ENCODE measurements at places on chromosomes 7 and 10.

DNA sequence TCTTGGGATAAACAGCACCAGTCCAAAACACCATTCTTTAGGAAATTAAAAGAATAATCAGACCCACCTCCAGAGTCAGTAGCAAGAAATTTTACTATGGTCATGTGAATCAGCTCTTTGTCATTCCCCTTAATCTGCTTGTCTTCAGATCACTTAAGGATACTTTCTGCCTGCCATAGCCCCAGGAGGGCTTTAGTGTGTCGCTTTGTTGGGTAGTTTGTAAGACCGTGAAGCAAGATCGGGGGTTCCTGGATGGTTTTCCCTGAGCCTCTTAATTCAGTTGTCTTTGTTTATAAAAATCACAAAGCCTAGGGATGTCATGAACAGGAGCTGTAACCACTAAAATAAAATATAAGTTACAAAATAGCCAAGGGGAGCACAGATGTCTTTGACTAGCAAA, 223.6 kb downstream of the RELN start:
- DNase-seq, result no peak
- no peak overlapping the region for H3K27ac ChIP-seq
- no peak overlapping the region for H3K4me3 ChIP-seq
- H3K4me1 ChIP-seq, result no peaks in the 10 kb centered on the region

- H3K27ac ChIP-seq, result no peak overlapping the region
- no peaks in the 10 kb centered on the region for H3K27me3 ChIP-seq
- peaks cover 15% of the 10 kb centered on the region for H3K4me1 ChIP-seq
- DNase-seq, result no peak
Observed at GRCh38 chr10:103657061-103657591, 163.6 kb downstream of the NEURL1 start.

DNA sequence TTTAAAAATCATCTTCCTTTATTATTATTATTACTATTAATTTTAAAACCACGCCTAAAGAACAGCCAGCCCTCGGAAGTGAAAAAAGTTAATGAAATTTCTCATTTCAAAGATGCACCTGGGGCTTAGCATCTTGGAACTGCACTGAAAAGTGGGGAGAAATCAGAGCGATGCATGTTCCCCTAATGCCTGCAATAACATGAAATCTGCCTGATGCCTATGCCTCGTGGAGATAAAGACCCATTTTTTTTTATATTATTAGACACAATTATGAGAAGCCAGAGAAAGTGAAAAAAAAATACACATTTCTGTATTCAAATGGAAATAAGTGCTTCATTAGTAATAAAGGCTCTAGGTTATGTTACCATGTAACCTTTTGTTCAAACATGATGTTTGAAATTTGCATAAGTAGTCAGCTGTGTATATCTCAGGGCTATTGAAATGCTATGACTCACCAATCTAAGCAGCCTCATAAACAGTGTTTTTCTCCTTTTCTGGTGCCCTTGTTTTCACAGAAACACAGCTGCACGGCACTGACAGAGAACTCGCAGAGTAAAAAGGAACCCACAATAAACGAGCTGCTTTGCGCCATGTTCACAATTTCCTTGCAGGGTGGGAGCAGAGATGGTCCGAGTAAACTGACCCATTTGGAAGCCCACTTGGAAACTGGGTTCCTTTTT, 175.8 kb upstream of the PRKCQ start:
- peaks cover 48% of the 10 kb centered on the region for H3K27me3 ChIP-seq
- no peaks in the 10 kb centered on the region for H3K4me1 ChIP-seq
- H3K36me3 ChIP-seq, result no peaks in the 10 kb centered on the region
- H3K4me3 ChIP-seq, result no peak overlapping the region
- H3K27ac ChIP-seq, result no peak overlapping the region

- H3K27ac ChIP-seq, result no peak overlapping the region
- H3K36me3 ChIP-seq, result no peaks in the 10 kb centered on the region
- peaks cover 9% of the 10 kb centered on the region for H3K27me3 ChIP-seq
- peaks cover 7% of the 10 kb centered on the region for H3K4me1 ChIP-seq
- H3K4me3 ChIP-seq, result no peak overlapping the region
Observed at GRCh38 chr10:24483701-24484100, 240.0 kb downstream of the ARHGAP21 start.

DNA sequence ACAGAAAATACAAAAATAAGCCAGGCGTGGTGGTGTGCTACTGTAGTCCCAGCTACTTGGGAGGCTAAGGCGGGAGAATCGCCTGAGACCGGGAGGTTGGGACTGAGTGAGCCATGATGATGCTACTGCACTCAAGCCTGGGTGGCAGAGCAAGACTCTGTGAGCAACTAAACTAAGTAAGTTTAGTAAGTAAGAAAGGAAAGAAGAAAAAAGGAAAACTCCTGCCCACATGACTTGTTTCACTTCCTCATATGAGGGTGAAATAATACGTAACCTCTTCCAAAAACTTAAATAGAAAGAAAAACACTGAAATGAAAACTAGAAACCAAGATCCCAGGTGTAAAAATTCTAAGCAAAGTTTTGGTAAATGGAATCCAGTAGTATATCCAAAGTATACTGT, 79.6 kb downstream of the LARP4B start:
- no peak overlapping the region for H3K4me3 ChIP-seq
- no peak for DNase-seq
- peaks cover 99% of the 10 kb centered on the region for H3K36me3 ChIP-seq
- H3K27me3 ChIP-seq, result no peaks in the 10 kb centered on the region
- peaks cover 54% of the 10 kb centered on the region for H3K4me1 ChIP-seq

- H3K4me1 ChIP-seq, result peaks cover 20% of the 10 kb centered on the region
- H3K27me3 ChIP-seq, result no peaks in the 10 kb centered on the region
- DNase-seq, result no peak
- H3K36me3 ChIP-seq, result peaks cover 98% of the 10 kb centered on the region
Observed at GRCh38 chr7:99398891-99399445, 9.4 kb downstream of the PDAP1 start.

GRCh38 chr7:18768256-18768655, 272.7 kb downstream of the HDAC9 start:
- H3K36me3 ChIP-seq, result no peaks in the 10 kb centered on the region
- H3K4me3 ChIP-seq, result no peak overlapping the region

GRCh38 chr7:106010866-106011265, 47.8 kb downstream of the CDHR3 start:
- no peaks in the 10 kb centered on the region for H3K27me3 ChIP-seq
- H3K27ac ChIP-seq, result no peak overlapping the region
- H3K4me1 ChIP-seq, result peaks cover 41% of the 10 kb centered on the region
- H3K4me3 ChIP-seq, result no peak overlapping the region
- DNase-seq, result no peak

- H3K27ac ChIP-seq, result no peak overlapping the region
- DNase-seq, result no peak
- peaks cover 38% of the 10 kb centered on the region for H3K36me3 ChIP-seq
- no peak overlapping the region for H3K4me3 ChIP-seq
- H3K27me3 ChIP-seq, result no peaks in the 10 kb centered on the region
Observed at GRCh38 chr7:87341441-87341840, 4.0 kb upstream of the CROT start.

- H3K4me1 ChIP-seq, result peaks cover 47% of the 10 kb centered on the region
- peaks cover 24% of the 10 kb centered on the region for H3K36me3 ChIP-seq
- H3K4me3 ChIP-seq, result no peak overlapping the region
- H3K27ac ChIP-seq, result no peak overlapping the region
- no peaks in the 10 kb centered on the region for H3K27me3 ChIP-seq
Observed at GRCh38 chr7:43890468-43890867, 15.9 kb downstream of the URGCP start.

GRCh38 chr7:43735802-43736603, 6.7 kb upstream of the COA1 start:
- H3K27me3 ChIP-seq, result no peaks in the 10 kb centered on the region
- no peak overlapping the region for H3K4me3 ChIP-seq
- no peaks in the 10 kb centered on the region for H3K36me3 ChIP-seq
- DNase-seq, result no peak

DNA sequence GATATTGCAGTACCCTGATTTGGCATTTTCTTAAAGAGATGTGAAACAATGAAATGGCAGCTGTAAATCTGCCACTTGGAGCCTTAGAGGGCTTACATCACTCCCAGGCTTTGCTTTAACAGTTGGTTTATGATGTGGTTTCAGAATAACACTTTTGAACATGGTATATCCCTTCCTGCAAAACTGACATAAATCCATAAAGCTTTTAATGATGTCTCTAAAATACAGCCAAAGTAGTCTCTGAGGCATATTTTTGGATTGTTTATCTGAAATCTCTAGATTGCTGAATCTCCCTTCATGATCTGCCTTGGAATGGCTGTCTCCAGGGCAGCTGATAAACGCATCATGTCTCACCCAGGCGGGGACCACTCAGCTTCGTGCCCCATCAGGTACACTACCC, 377.8 kb upstream of the C7orf33 start:
- H3K36me3 ChIP-seq, result no peaks in the 10 kb centered on the region
- H3K4me1 ChIP-seq, result no peaks in the 10 kb centered on the region

DNA sequence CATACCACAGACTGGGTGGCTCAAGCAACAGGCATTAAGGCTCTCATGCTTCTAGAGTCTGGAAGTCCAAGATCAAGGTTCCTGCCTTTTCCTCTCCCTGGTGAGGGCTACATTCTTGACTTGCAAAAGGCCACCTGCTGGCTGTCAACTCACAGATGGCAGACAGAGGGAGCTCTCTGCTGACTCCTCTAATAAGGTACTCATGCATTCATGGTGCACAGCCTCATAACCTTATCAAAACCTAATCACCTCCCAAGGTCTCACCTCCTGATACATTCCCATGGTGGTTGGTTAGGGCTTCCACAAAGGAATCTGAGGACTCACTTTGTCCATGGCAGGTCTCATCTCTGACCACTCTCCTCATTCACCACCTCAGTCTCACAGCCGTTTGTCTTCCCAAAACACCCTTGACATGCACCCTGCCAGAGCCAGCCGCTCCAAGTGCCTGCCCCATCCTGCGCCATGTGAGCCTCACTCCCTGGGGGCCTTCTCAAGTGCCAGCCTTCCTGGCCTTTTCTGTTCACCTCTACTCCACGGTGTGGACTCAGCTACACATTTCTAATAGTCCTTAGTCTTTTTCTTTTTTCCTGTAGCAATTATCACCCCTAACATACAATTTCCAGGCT, 400.3 kb upstream of the ADARB2 start:
- H3K27me3 ChIP-seq, result no peaks in the 10 kb centered on the region
- no peak overlapping the region for H3K4me3 ChIP-seq
- H3K36me3 ChIP-seq, result no peaks in the 10 kb centered on the region
- H3K27ac ChIP-seq, result no peak overlapping the region

DNA sequence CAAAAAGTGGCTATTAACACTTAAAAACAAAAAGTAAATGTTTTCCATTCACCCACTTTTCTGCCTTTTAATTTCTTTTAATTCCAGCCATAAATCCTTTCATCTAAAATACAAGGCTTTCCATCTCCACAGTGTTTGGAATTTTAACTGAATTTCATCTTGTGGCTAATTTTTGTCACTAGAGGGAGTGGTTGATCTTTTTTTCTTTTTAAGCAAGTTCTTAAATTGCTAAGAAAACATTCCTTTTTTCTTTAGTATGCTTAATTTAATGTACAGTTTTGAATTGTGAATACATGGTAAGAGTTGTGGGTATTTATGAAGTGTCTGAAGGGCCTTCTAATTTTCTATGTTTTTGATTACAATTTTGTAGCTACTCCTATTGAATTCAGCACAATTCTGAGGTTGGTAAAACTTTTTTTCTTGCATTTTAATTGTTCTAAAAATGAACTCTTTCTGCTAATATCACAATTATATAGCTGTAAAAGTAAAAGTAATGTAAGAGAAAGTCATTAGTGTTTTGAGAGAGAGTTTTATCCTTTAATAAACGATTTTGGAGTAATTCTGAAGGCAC, 54.9 kb upstream of the ANK3 start:
- no peak overlapping the region for H3K27ac ChIP-seq
- no peak for DNase-seq
- no peak overlapping the region for H3K4me3 ChIP-seq

DNA sequence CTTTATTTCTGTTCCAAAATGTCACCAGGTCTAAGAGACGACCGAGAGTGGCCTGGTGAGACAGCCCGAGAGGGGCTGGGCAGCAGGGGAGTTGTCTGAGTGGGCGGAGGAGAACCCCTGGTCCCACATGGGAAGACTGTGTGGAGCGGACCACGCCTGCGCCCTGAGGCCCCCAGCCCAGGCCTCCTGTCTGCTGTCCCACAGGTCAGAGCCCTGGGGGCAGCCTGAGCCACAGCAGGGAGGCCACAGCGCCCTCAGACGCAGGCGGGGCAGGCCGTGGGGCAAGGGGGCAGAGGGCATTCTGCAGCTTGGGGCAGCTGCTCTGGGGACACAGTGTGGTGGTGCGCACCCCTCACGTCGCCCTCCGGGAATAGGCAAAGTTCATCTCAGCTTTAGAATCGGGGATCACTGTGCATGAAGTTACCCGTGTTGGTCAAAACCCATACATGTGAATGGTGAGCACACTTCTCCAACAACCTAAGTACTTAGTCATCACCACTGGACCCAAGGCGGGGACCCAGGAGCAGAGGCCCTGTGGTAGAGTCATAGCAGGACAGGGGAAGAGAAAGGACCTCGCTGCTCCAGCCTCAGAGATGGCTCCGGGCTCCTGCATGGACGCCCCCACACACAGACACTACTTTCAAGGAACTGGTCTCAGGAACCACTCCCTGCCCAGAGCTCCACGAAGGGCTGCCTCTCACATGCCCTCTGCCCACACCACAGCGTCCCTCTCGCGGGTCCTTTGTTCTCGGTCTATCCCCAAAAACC, 214.7 kb downstream of the ELFN1 start:
- peaks cover 55% of the 10 kb centered on the region for H3K36me3 ChIP-seq
- no peak for DNase-seq
- no peak overlapping the region for H3K4me3 ChIP-seq
- H3K27me3 ChIP-seq, result no peaks in the 10 kb centered on the region
- peak overlapping the region; percentile 33 for H3K27ac ChIP-seq

DNA sequence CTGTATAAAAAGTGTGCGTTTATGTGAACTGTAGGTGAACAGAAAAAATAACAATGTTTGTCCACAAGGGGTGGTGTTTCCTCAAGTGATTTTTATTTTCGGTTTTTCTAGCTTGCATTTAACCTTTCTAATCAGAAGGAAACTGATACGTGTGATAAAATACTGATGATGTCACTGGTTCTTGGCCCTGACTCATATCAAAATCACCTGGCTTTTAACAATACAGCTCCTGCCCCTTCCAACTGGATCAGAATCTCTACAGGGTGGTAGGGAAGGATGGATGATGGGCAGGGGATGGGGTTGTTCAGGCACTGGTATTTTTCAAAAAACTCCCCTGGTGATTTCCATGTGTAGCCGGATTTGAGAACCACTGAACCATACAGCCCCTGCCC, 10.9 kb downstream of the NPFFR1 start:
- no peak overlapping the region for H3K4me3 ChIP-seq
- DNase-seq, result peak; percentile 42
- peaks cover 15% of the 10 kb centered on the region for H3K4me1 ChIP-seq
- H3K27ac ChIP-seq, result peak overlapping the region; percentile 27
- H3K36me3 ChIP-seq, result no peaks in the 10 kb centered on the region

GRCh38 chr10:100737355-100738054, 7.9 kb upstream of the PAX2 start:
- H3K27ac ChIP-seq, result no peak overlapping the region
- no peaks in the 10 kb centered on the region for H3K36me3 ChIP-seq
- H3K4me3 ChIP-seq, result peak overlapping the region; percentile 54
- DNase-seq, result peak; percentile 52
- H3K27me3 ChIP-seq, result peaks cover 99% of the 10 kb centered on the region

DNA sequence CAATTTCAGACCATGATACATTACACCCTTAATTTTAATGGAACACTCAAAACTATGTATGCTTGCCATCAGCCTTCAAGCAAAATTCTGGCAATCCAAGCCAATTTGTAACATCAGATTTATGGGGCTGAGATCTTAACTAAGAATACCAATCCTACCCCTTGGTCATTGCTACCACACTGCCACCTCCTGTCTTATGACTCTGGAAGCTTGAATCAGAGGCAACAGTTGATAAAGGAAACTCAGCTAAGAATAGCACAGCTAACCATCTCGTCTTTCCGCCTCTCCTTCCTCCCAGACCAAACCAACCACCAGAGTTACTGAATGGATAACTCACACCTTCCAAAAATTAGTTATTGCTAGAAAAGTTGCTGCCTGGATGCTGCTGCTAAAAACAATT, 7.4 kb downstream of the IGF2BP3 start:
- H3K36me3 ChIP-seq, result no peaks in the 10 kb centered on the region
- H3K4me1 ChIP-seq, result peaks cover 12% of the 10 kb centered on the region
- no peak overlapping the region for H3K4me3 ChIP-seq
- no peak overlapping the region for H3K27ac ChIP-seq
- peaks cover 81% of the 10 kb centered on the region for H3K27me3 ChIP-seq
